ENCODE measurements at places on chromosomes 4 and X. TPM values are rescaled to one million over a fixed set of nuclear protein-coding genes. Genes with fewer than 3 reads are reported as not detected.

Gene H2BW2
- total RNA-seq = not detected

Gene GPR143
- 3.6 TPM for total RNA-seq

Gene RGN
- total RNA-seq = 2.0 TPM

Gene DSPP
- not detected for total RNA-seq

Gene AREG
- 129 TPM for total RNA-seq

Gene NEIL3
- total RNA-seq = 8.4 TPM

Gene TMEM31
- total RNA-seq = not detected

Gene MAGEB4
- total RNA-seq = not detected

Gene PAK3
- total RNA-seq = 0.52 TPM

Gene CCNG2
- total RNA-seq = 12.2 TPM

Gene SOWAHD
- total RNA-seq = not detected

Gene PCDH18
- 59.1 TPM for total RNA-seq

Gene KLHL34
- total RNA-seq = not detected

Gene ADAMTS3
- 2.1 TPM for total RNA-seq

Gene EDNRA
- total RNA-seq = 14.9 TPM

Gene LAS1L
- 21.7 TPM for total RNA-seq

Gene SPANXB1
- total RNA-seq = not detected

Gene HHIP
- 0.24 TPM for total RNA-seq

Gene PRR32
- total RNA-seq = not detected

Gene ACSL4
- total RNA-seq = 124 TPM

Gene PAGE1
- not detected for total RNA-seq

Gene GABRQ
- total RNA-seq = not detected

Gene PABPC5
- 1.2 TPM for total RNA-seq

Gene PLCXD1
- total RNA-seq = 20.2 TPM

Gene MTCP1
- 0.96 TPM for total RNA-seq

Gene CENPVL1
- not detected for total RNA-seq

Gene AFP
- total RNA-seq = not detected

Gene MAGEA9B
- total RNA-seq = not detected

Gene SMIM10
- 11.3 TPM for total RNA-seq

Gene GLUD2
- total RNA-seq = 1.1 TPM

Gene BCOR
- 19.8 TPM for total RNA-seq

Gene TCP11X2
- not detected for total RNA-seq

Gene RAB39B
- total RNA-seq = not detected

Gene CLDN34
- not detected for total RNA-seq

Gene NDUFB11
- total RNA-seq = 94.2 TPM

Gene ZCCHC12
- total RNA-seq = not detected

Gene NPNT
- not detected for total RNA-seq

Gene USP17L21
- total RNA-seq = not detected

Gene TMSB15C
- total RNA-seq = 3.2 TPM

Gene MAMLD1
- total RNA-seq = 1.2 TPM

Gene DCAF12L1
- total RNA-seq = 0.26 TPM

Gene SPARCL1
- 1.0 TPM for total RNA-seq

Gene PF4V1
- not detected for total RNA-seq

Gene C4orf51
- not detected for total RNA-seq

Gene KLF8
- 1.7 TPM for total RNA-seq

Gene NEUROG2
- not detected for total RNA-seq

Gene MCF2
- not detected for total RNA-seq

Gene PPEF1
- total RNA-seq = not detected

Gene SPANXA2
- total RNA-seq = not detected
